ENCODE measurements at places on chromosomes 5 and 9.

- DNase-seq: no peak
These were observed 56.1 kb upstream of the PIP5K1B start for GRCh38 chr9:68648971-68649370.

DNA sequence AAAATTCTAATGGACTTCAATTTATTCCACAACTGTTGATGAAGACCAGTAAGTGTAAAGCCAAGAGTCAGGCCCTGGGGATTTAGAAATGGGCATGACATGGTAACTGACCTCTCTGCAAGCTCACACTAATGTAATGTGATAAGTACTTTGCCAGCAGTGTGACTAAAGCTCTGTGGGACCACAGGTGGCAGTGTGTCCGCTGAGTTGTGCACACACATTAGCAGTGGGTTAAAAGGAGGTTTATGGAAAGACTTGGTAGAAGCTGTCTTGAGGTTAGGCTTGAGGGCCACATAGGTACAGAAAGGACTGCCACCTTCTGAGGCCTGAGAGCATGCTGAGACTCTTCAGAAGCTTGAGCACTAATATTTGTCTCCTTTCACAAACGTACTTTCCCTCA is 67.6 kb downstream of the UBAP1 start:
- DNase-seq: no peak

- no peak for DNase-seq
These were observed 95.2 kb downstream of the DEPDC1B start for GRCh38 chr5:60604771-60605170.

- DNase-seq: no peak
These were observed 93.7 kb downstream of the SPOCK1 start for GRCh38 chr5:137405393-137405792.

DNA sequence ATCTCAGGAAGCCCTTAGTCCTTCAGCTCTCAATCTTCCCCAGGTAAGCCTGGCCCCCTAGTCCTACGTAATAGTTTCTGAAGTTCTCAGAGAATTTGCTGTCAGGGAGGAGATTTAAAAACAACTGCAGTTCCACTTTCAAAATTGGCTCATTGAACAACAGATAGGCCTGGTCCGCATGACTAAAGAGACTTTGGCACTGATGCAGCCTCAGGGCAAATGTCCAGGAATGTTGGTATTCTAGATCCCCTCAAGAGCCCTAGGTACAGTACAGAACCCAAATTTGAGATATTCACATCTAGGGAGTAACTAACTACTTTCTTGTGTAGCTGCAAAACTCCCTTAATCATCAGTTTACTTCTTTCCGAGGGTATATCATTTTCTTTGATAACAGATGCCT is 162.8 kb downstream of the GABRG2 start:
- DNase-seq: no peak

- DNase-seq: no peak
These were observed 31.6 kb downstream of the S1PR3 start for GRCh38 chr9:89022902-89023301.

DNA sequence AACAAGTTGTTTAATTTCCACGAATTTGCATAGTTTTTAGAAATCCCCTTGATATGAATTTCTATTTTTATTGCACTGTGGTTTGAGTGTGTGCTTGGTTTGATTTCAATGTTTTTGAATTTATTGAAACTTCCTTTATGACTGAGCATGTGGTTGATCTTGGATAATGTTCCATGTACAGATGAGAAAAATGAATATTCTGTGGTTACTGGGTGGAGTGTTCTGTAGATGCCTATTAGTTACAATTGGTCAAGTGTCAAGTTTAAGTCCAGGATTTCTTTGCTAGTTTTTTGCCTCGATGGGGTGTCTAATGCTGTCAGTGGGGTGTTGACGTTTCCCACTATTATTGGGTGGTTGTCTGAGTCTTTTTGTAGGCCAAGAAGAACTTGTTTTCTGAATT is 319.5 kb upstream of the ACTBL2 start:
- DNase-seq: no peak

DNA sequence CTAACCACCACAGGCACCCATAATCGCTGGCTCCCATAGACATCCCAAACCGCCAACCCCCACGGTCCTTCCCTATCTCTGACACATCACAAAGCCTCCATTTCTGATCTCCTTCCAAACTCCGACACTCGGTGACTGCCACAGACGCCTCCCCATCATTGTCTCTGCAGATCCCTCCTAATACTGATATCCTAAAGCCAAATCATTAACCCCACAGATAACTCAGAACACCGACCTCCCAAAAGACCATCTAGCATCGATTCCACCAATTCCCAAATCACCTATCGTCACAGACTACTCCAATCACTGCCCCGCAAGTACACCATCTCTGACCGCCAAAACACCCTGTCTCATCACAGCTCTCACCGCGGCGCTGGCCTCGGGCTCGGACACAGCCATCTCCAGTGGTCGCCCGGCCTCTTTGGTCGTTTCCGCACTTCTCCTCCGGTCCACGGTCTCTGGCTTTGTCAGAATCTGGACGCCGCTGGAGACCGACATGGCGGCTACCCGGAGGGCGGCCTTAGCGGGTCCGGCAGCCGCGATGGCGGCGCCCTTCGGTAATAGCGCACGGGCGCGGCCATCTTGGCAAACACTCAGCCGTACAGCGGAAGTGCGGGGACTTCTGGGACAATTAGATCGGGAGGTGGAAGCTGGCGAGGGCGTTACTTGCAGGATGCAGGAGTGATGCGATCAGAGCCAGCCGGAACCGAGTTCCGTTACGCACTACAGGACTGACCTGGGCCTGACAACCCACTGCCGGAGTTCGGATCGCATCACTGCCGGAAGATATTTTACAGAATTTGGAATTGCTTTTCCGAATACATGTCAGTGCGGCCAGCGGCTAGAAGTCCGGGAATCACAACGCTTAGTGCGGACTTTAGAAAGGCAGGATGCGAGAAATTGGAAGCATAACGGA is at the start of gene ZFP37:
TSS of gene ZFP37 (minus strand) at position 534 of the 916 bp plus-strand sequence. CDS start at position 498, 36 bp downstream.
- DNase-seq: peak; percentile 70

- peak; percentile 35 for DNase-seq
These were observed 82.5 kb downstream of the ESM1 start for GRCh38 chr5:54902791-54903473.

GRCh38 chr9:33637881-33638280 is 113.8 kb downstream of the ANKRD18B start:
- DNase-seq: no peak

DNA sequence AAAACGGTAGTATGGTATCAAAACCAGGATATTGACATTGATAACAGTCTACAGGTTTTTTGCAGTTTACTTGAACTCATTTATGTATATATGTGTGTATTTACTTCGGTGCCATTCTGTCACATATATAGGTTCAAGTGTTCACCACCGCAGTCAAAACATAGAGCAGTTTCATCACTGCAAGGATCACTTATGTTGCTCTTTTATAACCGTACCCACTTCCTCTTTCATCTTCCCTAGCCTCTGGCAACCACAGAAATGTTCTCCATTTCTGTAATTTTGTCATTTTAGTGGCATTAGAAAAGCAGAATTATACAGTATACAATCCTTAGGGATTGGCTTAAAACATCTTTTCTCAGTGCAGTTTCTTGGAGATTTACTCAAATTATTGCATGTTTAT is 90.3 kb downstream of the SH3GL2 start:
- no peak for DNase-seq

GRCh38 chr9:101398930-101399642 is 435 bp downstream of the ZNF189 start:
- DNase-seq: no peak

DNA sequence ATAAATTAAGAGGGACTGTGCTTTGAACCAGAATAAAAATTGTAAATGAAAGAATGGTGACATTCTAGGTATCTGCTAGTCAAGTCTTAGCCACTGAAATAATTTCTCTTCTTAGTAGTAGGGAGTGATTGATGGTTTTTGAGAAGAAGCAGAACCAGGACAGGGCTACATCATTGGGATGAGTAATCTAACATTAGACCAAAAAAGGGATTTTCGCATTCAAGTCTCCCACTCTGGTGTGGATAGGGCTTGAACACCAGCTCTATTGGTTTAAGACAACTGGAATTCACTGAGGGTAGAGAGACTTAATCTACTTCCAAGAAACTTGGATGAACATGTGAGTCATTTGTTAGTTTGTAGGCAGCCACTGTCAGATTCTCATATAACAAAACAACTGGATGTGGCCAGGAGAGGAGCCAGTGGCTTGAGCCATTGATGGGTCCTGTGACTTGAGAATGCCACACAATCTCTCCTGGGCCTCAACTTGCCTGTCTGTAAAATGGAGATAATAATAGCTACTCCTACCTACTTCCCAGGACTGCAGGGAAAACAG is 16.6 kb downstream of the FAT2 start:
- DNase-seq: no peak

- no peak for DNase-seq
These were observed 200.8 kb downstream of the SMARCA2 start for GRCh38 chr9:2215921-2216441.

DNA sequence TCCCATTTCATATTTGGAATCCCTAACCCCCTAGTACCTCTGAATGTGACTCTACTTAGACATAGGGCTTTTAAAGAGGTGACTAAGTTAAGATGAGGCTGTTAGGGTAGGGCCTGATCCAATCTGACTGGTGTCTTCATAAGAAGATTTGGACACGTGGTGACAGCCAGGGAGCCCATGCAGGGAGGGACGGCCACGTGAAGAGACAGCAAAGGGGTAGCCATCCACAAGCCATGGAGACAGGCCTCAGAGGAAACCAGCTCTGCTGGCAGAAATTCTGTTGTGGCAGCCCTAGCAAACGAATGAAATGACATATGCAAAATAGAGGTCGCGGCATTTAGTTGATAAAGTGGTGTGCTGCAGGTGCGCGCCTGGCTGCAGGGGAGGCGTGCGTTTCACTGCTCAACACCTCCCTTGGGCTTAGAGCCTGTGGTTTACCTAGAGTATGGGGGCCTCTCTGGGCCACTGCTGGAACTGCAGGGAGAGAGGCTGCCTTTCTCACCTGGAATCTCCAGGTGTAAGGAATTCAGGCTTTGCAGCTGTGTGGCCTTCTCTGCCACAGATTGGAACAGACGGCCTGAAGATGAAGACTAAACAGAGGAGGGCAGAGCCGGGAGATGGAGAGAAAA is 7.1 kb upstream of the AFAP1L1 start:
- peak; percentile 35 for DNase-seq

GRCh38 chr5:103177543-103177942 is 57.4 kb downstream of the PPIP5K2 start:
- DNase-seq: no peak

DNA sequence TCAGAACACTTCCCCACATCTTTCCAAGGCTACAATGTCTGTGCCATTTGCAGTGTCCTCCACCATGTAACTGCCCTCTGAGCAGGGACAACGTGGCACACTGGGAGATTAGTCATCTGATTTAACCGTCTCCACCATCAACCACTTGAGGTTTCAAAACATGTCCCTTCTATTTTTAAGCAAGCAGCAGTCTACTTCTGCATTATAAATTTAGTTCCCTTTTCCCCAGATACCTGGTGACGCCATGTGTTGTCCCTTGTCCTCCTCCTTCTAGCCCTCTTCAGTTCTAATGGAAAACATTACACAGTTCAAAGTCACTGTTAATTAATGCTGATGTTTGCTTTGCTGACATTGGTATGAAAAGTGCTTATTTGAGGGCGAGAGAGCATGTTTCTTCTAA is 52.8 kb downstream of the ATP10B start:
- DNase-seq: no peak

DNA sequence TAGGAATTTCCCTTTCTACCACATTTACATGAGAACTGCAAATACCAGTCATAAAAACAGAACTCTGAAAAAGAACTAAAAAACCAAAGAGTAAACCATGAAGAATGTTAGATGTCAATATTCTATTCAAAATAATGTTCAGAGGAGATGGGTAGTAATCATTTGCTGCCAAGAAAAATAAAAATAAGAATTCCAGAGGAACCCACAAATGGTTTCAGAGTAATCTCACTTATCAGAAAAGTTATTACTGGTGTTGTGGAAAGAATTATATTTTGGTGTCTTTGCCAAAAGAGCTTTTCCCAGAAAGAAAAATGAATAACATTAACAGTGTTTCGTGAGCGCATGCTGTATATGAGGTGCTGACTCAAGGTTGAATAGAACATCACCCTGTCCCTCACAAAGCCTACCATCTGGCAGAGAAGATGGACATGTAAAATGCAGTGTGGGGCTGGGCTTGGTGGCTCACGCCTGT is 35.6 kb downstream of the GPR21 start:
- DNase-seq: no peak

- no peak for DNase-seq
These were observed 63.0 kb downstream of the PUM3 start for GRCh38 chr9:2780846-2781245.

DNA sequence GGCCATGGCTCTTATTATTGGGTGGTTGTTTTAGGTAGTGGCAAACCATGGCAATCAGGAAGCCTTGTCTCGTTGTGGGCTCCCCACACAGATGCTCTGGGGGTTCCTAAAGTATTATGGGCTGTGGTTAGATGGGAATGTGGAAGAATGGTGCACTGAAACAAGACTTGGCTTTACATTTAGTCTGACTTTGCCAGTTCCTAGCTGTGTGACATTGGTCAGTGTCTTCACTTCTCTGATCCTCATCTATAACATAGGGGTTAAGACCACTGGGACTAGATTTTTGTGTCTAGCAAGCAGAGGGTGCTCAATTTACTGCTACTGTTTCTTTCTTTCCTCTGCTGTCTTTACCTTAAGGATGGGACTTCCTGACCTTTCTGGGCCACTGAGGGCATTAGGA is 149.5 kb downstream of the HSPA4 start:
- no peak for DNase-seq

DNA sequence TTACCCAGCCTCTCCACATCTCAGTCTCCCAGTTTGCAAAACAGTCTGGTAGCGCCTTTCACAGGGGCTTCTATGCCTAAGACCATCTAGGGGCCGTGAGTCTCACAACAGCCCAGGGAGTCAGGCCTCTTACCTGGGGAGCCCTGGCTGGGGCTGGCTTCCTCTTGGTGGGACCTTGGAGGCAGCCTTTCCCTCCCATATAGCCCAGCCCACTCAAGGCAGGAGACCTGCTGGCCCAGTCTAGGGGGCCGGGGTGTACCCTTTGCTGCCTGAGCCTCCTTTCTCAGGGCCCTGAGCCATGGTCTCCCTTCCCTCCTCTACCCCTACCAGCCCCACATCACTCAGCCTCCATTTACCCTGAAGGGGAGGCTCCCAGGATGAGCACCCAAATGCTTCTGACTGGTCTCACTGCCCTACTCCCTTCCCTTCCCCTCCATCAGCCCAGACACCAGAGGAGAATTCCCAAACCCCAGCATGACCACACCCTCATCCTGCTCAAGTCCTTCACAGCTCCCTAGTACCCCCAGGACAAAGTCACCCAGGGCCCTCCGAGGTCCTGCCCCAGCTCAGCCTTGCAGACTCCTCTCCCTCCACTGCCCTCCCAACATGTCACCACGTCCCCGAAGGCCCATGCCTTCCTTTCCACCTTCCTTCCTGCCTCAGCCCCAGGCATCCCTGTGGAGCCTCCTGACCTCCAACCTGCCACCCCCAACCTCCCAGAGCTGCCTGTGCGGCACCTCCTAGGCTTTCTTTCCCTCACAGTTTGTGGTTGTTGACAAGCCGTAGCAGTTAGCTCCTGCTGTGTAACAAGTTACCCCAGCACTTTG is 55.3 kb downstream of the BARX1 start:
- no peak for DNase-seq

- DNase-seq: no peak
These were observed 419.6 kb downstream of the GADD45G start for GRCh38 chr9:90024409-90024808.

- no peak for DNase-seq
These were observed 535.3 kb upstream of the CYLC2 start for GRCh38 chr9:102459828-102460227.

Data from central memory CD8-positive, alpha-beta T cell (primary cell).